Lower lobe of right lung (tissue), 2 donors: ENCODE measurements at places on chromosomes 13 and 19.

DNA sequence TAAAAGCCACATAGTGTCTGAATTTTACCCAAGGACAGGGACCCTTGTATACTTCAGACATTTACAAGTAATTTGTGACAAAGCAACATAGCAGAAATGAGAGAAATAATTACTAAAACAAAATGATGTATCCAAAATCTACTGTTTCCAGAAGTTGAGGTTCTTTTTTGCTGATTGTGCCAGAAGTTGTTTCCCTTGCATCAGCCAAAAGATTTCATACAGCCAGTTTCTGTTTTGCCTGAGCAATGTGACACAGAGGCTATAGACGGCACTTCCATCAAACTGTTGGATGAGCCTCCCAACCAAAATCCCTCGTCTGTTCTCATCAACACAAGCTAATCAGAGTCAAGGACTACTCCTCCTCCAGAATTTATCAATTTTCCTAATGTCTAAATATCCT, 913.2 kb upstream of the GPC6 start:
- H3K27ac ChIP-seq, result no peak overlapping the region
- H3K4me1 ChIP-seq, result no peaks in the 10 kb centered on the region
- H3K4me3 ChIP-seq, result no peak overlapping the region
- no peak for DNase-seq
- no peaks in the 10 kb centered on the region for H3K36me3 ChIP-seq

GRCh38 chr19:6059396-6059947, 50.8 kb downstream of the RFX2 start:
- no peak for DNase-seq
- no peaks in the 10 kb centered on the region for H3K36me3 ChIP-seq
- no peak overlapping the region for H3K4me3 ChIP-seq
- no peaks in the 10 kb centered on the region for H3K27me3 ChIP-seq

GRCh38 chr13:95485518-95486144, 66.9 kb upstream of the CLDN10 start:
- no peaks in the 10 kb centered on the region for H3K27me3 ChIP-seq
- no peak overlapping the region for H3K27ac ChIP-seq
- DNase-seq, result no peak

GRCh38 chr13:113859311-113860050, 4.4 kb downstream of the GAS6 start:
- no peak for DNase-seq
- H3K4me3 ChIP-seq, result no peak overlapping the region
- H3K4me1 ChIP-seq, result peaks cover 73% of the 10 kb centered on the region
- H3K27ac ChIP-seq, result peak overlapping the region; percentile 0
- H3K27me3 ChIP-seq, result no peaks in the 10 kb centered on the region

GRCh38 chr19:42150911-42151361, 18.7 kb upstream of the POU2F2 start:
- H3K4me3 ChIP-seq, result no peak overlapping the region
- no peaks in the 10 kb centered on the region for H3K36me3 ChIP-seq
- no peaks in the 10 kb centered on the region for H3K4me1 ChIP-seq
- H3K27ac ChIP-seq, result no peak overlapping the region
- DNase-seq, result no peak

DNA sequence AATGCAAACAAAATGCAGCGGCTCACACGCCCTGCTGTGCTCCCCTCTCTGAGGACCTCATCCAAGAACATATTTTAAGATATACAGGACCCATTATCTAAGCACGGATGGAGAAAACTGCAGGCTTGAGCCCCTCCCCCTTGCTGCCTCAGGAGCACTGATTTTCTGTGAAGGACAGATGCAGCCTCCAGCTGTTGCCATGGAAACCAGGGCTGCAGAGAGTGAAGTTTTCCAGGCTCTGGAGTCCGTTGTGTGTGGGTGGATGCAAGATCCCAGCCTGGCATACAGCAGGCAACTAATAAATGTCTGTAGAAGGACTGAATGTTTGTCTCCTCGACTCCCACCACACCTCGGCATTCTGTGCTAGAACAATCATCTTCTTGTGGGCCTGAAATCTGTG, 105.6 kb upstream of the PEG3 start:
- no peaks in the 10 kb centered on the region for H3K27me3 ChIP-seq
- no peaks in the 10 kb centered on the region for H3K4me1 ChIP-seq
- no peak overlapping the region for H3K27ac ChIP-seq
- DNase-seq, result no peak
- H3K36me3 ChIP-seq, result no peaks in the 10 kb centered on the region

DNA sequence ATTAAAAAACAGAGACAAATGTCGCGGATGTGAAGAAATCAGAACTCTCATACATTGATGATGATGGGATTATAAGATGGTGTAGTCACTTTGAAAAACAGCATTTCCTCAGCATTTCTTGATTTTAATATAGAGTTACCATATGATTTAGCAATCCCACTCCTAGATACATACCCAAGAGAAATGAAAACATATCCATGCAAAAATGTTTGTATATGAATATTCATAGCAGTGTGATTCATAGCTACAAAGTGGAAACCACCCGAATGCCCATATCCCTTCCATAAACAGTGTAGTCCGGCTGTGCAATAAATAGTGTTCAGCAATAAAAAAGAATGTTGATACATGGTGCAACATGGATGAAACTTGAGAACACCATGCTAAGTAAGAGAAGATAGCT, 44.6 kb downstream of the DPY19L3 start:
- H3K27ac ChIP-seq, result no peak overlapping the region
- no peaks in the 10 kb centered on the region for H3K4me1 ChIP-seq
- H3K27me3 ChIP-seq, result no peaks in the 10 kb centered on the region
- no peak overlapping the region for H3K4me3 ChIP-seq
- peaks cover 4% of the 10 kb centered on the region for H3K36me3 ChIP-seq
- DNase-seq, result no peak

- peaks cover 16% of the 10 kb centered on the region for H3K4me1 ChIP-seq
- DNase-seq, result no peak
- no peaks in the 10 kb centered on the region for H3K36me3 ChIP-seq
- no peak within 1 kb of the TSS for H3K27ac ChIP-seq
These were observed at the start of gene TNFSF11 for GRCh38 chr13:42574011-42574410. Gene TNFSF11, plus strand, starts transcription at chr13:42574152. Its CDS starts 152 bp downstream, at chr13:42574304.

- peak overlapping the region; percentile 99 for H3K4me3 ChIP-seq
- peaks cover 51% of the 10 kb centered on the region for H3K36me3 ChIP-seq
- no peaks in the 10 kb centered on the region for H3K27me3 ChIP-seq
- peak overlapping the region; percentile 94 for H3K27ac ChIP-seq
These were observed 1.6 kb downstream of the RPL13A start for GRCh38 chr19:49488863-49489537.

GRCh38 chr13:113647351-113648215, 10.4 kb downstream of the ATP4B start:
- peaks cover 21% of the 10 kb centered on the region for H3K4me1 ChIP-seq
- no peaks in the 10 kb centered on the region for H3K27me3 ChIP-seq
- no peaks in the 10 kb centered on the region for H3K36me3 ChIP-seq
- peak; percentile 95 for DNase-seq
- H3K4me3 ChIP-seq, result peak overlapping the region; percentile 36
- peak overlapping the region; percentile 84 for H3K27ac ChIP-seq

DNA sequence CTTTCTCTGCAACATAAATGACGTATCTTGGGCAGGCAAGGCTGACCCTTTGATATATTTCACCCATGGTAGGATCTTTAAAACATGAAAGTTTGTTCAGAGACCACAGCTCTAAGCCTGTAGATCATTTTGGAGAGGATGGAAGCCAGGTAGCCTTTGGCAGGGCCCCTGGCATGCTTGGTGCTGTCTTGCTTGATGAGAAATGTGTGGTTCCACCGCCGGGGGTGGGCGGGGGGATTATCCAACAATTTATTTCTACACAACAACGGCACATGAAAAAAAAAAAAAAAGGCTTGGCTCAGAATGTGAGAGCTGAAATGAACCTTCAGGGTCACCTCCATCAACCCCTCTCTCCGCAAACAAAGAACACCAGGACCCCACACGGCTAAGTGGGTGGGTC, 112.9 kb upstream of the MBNL2 start:
- H3K36me3 ChIP-seq, result no peaks in the 10 kb centered on the region
- no peak for DNase-seq
- H3K27ac ChIP-seq, result peak overlapping the region; percentile 20

DNA sequence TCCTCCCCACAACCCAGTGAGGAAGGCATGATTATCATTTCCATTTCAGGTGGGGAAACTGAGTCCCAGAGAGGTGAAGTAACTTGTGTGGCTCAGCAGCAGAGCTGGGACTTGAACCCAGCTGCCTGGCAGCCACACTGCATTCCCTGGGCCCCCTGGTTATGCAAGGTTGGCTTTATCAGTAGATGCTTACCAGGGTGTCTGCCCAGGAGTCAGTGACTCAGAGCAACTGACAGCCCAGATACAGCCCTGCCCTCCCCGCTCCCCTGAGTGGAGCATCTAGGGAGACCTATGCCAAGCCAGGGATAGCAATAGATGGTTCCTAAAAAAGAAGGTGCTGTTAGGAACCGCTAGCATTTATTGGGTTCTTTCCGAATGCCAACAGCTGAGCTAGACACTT, 5.9 kb downstream of the IGLON5 start:
- H3K27ac ChIP-seq, result no peak overlapping the region
- H3K4me3 ChIP-seq, result no peak overlapping the region
- H3K36me3 ChIP-seq, result no peaks in the 10 kb centered on the region
- peaks cover 5% of the 10 kb centered on the region for H3K27me3 ChIP-seq
- no peak for DNase-seq
- H3K4me1 ChIP-seq, result no peaks in the 10 kb centered on the region

- no peak for DNase-seq
- H3K4me3 ChIP-seq, result no peak overlapping the region
- no peaks in the 10 kb centered on the region for H3K36me3 ChIP-seq
- H3K27me3 ChIP-seq, result no peaks in the 10 kb centered on the region
These were observed 3.9 kb downstream of the COG3 start for GRCh38 chr13:45468635-45469034.

DNA sequence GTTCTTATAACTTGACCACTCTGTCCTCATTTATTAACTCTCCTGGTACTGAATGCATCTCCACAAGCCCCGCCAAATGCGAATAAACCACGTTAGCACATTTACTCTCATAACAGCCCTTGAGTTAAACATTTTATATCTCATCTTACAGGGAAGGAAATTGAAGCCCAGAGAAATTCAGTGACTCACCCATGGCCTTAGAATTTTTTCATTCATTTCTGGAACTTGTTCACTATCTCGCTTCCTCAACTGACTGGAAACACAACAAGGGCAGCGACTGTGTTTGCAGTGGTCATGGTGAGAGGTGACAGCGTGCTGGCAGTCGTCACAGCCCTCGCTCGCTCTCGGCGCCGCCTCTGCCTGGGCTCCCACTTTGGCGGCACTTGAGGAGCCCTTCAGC, 39.5 kb downstream of the SERP2 start:
- H3K36me3 ChIP-seq, result no peaks in the 10 kb centered on the region
- H3K4me3 ChIP-seq, result no peak overlapping the region
- H3K4me1 ChIP-seq, result no peaks in the 10 kb centered on the region
- no peak overlapping the region for H3K27ac ChIP-seq
- no peaks in the 10 kb centered on the region for H3K27me3 ChIP-seq

DNA sequence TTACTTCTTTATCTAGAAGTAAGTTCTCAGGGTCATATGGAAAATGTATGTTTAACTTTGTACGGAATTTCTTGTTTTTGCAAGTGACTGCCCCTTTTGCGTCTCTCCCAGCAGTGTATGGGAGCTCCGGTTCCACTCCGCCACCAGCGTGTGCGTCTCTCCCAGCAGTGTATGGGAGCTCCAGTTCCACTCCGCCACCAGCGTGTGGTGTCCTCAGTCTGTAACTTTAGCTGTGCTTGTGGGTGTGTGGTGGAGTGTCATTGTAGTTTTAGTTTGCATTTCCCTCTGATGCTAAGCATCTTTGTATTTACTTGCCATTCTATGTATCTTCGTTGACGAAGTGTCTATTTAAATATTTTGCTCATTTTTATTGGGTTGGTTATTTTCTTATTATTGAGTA, 2.4 kb downstream of the CUL4A start:
- no peaks in the 10 kb centered on the region for H3K27me3 ChIP-seq
- no peak for DNase-seq
- peaks cover 15% of the 10 kb centered on the region for H3K36me3 ChIP-seq
- H3K4me1 ChIP-seq, result peaks cover 68% of the 10 kb centered on the region
- no peak overlapping the region for H3K27ac ChIP-seq
- H3K4me3 ChIP-seq, result no peak overlapping the region

DNA sequence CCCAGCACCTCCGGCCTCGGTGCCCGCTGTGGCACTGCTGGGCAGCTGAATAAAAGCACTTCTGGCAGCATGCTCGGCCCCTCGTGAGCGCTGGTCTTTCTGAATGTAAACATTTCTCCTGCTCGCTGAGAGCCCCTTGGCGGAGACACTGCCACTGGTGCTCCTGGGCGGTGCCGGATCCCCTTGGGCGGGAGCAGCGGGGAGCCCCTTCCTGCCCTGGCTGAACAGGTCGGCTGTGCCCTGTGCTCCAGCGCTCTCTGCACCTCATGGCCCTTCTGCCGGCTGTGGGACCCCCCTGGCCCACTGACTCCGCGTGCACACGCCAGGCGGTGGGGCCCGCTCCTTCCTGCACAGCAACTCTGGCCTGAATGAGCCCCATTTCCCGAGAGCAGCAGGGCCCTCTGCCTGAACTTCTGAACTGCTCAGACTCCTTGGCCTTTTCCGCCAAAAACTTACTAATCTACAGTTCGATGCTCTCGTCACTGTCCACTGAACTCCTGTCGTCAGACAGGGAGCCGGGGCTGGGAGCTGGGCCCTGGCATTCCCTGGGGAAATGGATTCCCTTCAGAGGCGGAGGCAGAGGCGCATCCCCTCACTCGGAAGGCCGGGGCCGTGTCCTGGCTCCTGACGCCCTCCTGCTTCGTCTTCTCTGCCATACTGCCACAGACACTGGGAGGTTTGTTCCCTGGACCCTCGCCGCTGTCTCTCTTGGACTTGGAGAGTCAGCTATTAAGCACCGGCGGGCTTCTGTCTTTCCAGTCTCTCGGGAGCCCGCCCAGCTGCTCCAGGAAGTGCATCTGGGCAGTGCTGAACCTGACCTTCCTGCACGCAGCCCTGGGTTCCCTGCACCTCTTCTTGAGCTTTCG, 14.2 kb downstream of the RB1 start:
- no peaks in the 10 kb centered on the region for H3K4me1 ChIP-seq
- H3K4me3 ChIP-seq, result peak overlapping the region; percentile 45
- no peaks in the 10 kb centered on the region for H3K27me3 ChIP-seq
- H3K36me3 ChIP-seq, result peaks cover 19% of the 10 kb centered on the region
- DNase-seq, result no peak

- peaks cover 26% of the 10 kb centered on the region for H3K4me1 ChIP-seq
- no peak for DNase-seq
- peak overlapping the region; percentile 92 for H3K27ac ChIP-seq
- peaks cover 16% of the 10 kb centered on the region for H3K36me3 ChIP-seq
These were observed 594 bp downstream of the ZNF146 start for GRCh38 chr19:36215276-36216123.
